ENCODE measurements at places on chromosomes 7 and 10. TPM values are rescaled to one million over a fixed set of nuclear protein-coding genes. Genes with fewer than 3 reads are reported as not detected.

Gene FOXL3
- total RNA-seq: not detected

- no peak for DNase-seq
Measured at GRCh38 chr7:73712773-73713172, 6.7 kb downstream of the STX1A start.

DNA sequence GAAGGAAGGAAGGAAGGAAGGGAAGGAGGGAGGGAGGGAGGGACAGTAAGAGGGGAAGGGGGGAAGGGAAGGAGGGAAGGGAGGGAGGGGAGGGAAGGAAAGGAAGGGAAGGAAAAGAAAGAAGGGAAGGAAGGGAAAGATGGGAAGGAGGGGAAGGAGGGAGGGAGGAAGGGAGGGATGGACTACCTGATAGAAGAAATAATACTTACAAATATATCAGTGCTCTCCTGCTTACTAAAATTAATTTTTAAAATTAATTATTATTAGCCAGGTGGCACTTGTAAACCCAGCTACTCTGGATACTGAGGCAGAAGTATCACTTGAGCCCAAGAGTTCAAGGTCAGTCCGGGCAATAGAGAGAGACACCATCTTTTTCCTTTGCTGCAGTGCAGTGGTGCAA is 18.5 kb downstream of the ZC3HC1 start:
- DNase-seq: no peak

DNA sequence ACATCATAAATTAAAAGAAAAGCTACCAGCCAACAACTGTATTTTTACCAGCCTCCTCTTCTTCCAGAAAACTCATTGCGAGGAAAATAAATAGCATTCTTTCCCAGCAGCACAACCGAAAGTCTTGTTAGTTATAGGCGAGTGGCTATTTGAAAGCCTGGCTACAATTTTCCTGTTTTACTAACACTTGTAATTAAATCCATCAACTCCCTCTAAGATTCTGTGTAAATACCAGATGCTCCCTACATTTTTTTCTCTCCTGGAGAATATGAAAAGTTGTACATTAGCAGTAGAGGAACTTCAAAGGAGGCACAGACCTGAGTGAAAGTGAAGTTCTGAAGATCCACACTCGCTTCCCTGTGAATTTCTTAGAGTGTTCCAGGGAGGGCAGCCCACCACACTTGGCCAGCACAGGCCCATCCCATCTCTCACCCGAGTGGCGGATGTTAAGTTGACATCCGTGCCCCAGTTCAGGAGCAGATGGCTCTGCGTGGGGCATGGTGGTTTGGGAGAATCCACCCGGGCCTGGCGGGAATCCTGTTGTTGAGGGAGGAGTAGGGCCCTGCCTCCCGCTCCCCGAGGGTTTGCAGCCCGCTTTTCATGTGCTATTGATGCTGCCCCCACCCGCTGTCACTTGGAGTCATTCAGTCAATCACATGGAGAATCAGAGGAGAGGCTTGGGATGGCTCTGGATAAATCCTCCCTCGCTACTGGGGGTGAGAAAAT is 451.0 kb upstream of the GALNT17 start:
- no peak for DNase-seq

DNA sequence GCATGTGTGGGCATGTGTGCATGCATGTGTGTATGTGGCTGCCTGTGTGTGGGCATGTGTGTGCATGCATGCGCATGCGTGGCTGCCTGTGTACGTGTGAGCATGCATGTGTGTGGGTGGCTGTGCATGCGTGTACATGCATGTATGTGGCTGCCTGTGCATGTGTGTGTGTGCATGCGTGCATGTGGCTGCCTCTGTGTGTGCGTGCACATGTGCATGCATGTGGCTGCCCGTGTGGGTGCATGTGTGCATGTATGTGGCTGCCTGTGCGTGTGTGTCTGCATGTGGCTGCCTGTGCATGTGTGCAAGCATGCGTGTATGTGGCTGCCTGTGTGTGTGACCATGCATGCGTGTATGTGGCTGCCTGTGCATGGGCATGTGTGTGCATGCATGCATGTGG is 217.2 kb downstream of the ELFN1 start:
- no peak for DNase-seq

GRCh38 chr7:156985101-156985992 is 25.1 kb downstream of the MNX1 start:
- DNase-seq: no peak

DNA sequence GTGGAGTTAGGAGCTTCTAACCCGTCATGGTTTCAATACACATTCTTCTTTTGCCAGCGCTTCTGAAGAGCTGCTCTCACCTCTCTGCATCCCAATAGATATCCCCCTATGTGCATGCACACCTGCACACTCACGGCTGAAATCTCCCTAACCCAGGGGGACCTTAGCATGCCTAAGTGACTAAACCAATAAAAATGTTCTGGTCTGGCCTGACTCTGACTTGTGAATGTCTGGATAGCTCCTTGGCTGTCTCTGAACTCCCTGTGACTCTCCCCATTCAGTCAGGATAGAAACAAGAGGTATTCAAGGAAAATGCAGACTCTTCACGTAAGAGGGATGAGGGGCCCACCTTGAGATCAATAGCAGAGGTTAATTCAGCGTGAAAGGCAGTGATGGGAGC is 22.4 kb downstream of the PRSS2 start:
- DNase-seq: no peak

DNA sequence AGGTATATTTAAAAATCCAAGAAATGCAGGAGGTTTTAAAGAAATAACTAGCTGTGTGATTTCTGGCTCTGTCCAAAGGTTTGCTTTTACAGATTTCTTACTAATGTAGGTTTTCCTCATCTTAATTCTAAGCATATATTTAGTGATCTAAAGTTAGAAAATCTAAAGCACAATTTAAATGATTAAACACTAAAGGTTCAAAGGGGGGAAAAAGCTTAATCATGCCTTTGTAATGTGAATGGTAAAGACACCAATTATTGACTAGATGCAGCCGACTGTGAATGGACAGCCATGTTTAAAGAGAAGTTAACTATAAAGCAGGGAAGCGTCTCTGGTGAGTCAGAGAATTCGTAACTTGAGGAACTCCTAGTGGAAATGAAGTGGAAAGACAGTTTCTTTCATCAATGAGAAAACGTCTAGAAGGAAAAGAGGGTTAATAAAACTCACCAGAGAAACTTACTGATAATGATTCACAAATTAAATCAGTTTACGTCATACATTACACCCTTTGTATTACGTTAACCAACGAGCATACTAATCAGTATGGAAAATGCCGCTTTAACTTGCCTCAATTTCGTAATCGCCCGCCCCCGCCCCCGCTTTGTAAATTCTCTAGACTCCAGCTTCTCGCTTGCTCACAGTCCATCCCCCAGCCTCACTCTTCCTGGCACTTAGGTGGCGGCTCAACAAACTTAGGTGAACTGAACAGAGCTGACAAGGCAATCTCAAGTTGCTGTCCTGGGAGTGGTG is 1.1 kb upstream of the HBP1 start:
- peak; percentile 81 for DNase-seq

All from uterus (tissue), 4 donors.